ENCODE measurements at places on chromosomes 5 and 9.

- DNase-seq = no peak
These were observed 25.3 kb downstream of the FAM240B start for GRCh38 chr9:38694676-38695075.

DNA sequence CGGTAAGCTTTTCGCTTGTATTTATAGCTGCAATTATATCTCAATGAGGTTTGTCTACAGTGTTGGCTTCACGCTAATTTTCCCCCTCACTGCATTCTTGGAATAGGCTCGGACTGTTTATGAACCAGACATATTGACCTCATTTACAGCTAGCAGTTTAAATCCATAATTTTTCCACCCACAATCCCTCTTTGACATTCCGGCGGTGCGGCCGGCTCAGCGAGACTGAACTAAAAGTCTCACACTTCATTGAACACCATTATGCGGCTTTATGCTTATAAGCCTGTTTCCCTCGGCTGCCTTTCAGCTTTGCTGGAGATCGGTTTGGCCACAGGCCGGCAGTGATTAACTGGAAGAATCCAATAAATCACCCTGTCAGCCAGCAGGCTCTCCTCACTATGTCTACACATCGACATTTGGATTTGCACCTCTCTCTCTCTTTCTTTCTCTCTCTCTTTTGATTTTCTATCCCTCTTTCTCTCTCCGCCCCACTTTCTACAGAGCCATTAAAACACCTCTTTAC lies 315.0 kb upstream of the TLE4 start:
- DNase-seq = peak; percentile 81

DNA sequence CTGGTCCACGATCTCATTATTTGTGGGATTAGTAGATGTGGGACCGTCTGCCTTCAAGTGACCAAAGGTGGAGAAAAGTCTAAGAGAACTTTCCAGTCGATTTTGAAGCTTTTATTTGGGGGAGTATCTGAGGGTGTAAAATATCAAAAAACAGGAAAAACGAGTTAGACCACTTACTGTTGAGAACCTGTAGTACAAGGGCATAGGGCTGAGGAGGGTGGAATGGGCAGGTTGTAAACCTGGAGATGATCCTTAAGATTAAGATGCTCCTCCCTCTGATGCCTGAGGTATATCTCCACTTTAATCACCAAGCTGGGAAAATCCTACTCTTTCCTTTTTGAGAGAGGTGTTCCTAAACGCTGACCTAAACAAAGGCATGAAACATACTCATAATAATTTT lies 32.0 kb upstream of the GTF2H2C start:
- DNase-seq = no peak

DNA sequence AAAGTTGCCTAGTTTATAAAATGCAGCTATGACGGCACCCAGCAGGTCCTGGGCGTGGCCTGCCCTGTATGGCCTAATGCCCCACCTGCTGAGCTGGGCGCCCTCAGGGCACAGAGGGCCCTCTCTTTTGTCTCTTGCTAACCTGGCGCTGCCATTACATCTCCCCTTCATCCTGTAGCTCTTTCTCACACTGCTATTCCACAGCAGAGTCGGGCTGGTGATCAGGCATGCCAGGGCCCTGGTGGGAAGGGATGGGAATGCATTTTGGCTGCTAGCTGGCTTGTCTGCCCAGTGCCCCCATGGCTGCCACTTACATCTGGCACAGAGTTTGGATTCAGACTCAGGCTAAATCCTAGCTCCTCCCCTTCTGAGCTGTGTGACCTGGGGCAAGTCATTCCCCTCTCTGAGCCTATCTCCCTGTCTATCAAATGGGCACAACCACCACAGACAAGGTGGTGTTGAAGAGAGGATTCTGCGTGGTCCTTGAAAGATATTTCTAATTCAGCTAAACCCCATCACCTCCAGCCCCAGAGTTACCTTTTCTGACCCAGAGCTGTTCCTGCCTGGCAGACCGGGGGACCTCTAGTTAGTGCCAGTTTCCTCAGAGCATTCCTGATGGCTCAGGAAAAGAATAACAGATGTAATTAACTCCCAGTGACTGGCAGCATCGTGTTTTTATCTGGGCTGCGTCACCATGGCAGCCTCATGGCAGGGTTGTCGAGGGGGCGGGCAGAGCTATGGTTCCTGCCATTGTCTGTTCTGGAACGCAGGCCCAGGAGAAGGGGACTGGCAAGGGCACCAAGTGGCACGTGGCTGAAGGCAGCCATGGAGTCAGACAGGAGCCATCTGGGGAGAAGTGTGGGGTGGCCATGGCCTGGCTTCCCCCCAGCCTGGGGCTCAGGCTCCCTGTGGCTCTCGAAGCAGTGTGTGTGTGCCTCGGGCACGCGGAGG lies 6.3 kb downstream of the PRR7 start:
- DNase-seq = no peak

- DNase-seq = no peak
These were observed 243.0 kb upstream of the SLC24A2 start for GRCh38 chr9:20031836-20032235.

DNA sequence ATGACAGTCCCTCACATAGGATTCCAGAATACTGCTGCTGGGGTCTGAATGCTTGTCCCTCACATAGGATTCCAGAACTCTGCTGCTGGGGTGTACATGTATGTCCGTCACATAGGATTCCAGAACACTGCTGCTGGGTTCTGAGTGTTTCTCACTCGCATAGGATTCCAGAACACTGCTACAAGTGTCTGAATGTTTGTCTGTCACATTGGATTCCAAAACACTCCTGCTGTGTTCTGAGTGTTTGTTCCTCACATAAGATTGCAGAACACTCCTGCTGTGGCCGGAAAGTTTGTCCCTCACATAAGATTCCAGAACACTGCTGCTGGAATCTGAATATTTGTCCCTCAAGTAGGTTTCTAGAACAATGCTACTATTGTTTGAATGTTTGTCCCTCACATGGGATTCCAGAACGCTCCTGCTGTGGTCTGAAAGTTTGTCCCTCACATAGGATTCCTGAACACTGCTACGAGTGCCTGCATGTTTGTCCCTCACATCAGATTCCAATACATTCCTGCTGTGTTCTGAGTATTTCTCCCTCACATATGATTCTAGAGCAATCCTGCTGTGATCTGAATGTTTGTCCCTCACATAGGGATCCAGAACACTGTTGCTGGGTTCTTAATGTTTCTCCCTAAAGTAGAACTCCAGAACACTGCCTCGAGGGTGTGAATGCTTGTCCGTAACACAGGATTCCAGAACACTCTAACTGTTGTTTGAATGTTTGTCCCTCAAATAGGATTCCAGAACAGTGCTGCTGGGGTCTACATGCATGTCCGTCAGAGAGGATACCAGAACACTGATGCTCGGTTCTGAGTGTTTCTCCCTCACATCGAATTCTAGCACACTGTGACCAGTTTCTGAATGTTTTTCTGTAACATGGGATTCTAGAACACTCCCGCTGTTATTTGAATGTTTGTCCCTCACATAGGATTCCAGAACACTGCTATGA lies 200.4 kb downstream of the FOXD4L6 start:
- no peak for DNase-seq

DNA sequence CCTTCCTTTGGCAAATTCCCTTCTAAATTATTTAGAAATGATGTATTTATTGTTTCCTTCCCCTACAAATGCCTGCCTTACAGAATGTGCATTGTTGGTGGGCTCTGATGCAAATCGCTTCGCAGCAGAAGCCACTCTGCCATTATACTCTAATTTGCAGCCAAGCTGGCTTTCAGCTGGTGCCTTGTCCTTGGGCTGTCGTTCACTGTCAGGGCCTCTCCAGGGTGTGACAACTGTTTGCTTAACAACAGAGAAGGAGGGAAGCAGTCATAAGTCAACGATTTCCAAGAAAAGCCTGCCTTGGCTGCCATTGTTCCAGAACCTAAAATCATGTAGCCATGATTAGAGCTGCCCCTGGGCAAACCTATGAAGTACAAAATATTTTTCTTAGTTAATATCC lies 260.1 kb upstream of the RGMB start:
- DNase-seq = no peak

GRCh38 chr9:2335260-2335659 lies 286.3 kb upstream of the VLDLR start:
- DNase-seq = no peak

DNA sequence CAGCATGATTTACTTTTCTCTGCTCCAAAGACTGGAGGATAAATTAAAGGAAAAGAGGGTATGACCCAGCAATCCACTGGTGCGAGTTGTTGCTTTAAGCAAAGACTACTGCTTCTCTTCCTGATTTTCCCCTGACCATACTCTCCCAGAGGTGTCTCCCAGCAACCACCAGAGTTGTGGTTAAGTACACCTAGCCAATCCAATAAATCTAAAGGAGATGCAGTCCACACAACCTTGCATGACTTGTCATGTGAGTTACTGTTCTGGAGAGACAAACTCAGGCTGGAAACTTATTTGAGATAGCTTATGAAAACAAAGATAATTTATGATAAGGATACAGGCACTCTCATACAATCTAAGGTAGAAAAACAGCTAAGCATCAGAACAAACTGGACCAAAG lies 11.9 kb downstream of the TMC1 start:
- DNase-seq = no peak

DNA sequence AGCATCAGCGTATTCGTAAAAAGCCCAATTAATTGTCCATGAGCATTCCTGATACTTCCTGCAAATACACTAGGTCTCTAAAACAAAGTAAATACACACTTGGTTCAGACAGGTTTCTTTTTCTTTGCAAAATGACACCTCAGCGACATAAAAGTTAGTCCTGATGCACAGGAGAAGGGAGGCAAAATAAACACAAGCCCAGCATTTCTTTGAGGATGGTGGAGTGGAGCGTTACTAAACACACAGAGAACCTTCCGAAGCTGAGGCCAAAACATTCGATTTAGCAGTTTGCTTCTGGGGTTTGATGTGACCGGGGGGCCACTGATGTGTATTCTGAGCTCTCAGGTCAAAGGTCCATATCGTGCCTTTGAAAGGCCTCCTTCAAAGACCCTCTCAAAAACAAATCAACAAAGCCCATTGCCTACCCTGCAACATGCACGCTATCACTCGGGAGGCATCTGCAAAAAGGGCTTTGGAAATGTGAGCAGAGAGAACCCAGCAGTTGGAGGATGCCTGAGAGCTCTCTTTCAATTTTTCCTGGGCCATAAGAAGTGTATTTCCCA lies 268.4 kb upstream of the PANK3 start:
- no peak for DNase-seq

DNA sequence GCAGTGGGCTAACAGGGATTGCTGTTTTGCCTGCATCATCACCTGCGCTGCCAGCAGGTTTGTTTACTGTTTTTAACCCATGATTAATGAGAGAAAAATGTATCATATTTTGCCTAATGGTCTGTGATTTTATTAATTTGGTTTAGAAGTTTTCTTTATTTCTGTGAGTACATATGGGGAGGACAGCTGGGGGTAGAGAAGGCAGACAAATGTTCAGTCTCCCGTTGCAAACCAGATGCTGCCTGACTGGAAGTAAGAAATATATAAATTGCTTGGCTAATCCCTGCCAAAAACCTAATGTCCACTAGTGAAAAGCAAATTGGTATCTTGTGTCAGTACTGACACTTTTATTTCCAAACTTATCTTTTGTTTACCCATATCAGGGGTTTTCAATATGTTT lies 1766.1 kb upstream of the C9orf72 start:
- no peak for DNase-seq

- DNase-seq = no peak
These were observed 173.5 kb upstream of the FOXD4L5 start for GRCh38 chr9:65458465-65458864.

DNA sequence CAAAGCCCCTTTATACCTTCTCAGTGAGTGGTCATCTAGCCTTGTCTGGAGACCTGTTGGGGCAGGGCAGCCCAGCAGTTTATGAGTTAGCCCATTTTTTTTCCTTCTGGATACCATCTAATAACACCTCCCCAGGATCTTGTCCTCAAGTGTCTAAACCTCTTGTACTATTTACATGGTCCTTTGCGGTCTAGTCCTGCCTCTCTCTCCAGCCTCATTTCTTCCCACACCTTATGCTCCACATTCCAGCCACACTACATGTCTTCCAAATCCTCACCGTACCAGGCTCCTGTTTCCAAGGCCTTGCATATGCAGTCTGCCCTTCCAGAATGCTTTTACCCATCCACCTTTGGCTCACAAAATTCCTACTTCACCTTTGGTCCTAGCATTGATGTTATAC lies 77.2 kb downstream of the ADRB2 start:
- no peak for DNase-seq

GRCh38 chr9:108603141-108603540 lies 252.6 kb downstream of the ACTL7B start:
- DNase-seq = no peak

GRCh38 chr9:74373348-74373747 lies 123.8 kb upstream of the RORB start:
- DNase-seq = no peak

DNA sequence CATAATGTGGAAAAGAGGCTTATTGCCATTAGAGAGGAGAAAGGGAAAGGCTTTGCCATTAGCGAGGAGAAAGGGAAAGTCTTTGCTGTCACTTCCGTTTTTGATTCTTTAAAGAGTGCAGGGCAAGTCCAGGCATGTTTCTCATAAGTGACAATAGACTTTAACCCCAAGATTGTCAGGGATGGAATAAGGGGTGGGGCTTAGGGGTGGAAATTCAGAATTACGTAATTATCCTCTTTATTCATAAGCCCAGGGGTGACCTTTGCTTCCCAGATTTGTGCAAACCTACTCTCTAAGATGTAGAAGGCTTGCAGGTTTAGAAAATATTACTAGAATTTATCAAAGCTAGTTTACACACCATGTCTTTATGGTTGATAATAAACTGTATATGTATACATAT lies 2.3 kb upstream of the PLK2 start:
- DNase-seq = no peak

- DNase-seq = no peak
These were observed 74.9 kb upstream of the NIPAL4 start for GRCh38 chr5:157384971-157385709.

DNA sequence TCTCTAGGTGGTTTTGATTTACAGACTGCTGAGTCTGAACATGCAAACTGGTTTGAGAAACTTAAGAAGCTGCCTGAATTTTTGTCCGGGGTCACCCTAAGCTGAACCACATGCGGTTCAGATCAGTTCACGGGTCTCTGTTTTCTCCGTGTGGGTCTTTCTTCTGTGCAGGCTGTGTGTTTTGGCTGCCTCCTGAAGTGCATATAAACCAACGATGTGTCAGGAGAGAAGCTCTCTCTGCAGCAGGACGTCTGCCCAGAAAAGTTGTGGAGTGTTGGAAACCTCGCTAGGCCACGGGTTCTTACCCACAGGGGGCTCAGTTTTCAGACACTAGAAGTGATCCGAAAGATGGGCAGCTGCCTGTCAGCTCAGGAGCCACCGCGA lies 364.2 kb downstream of the IRX2 start:
- DNase-seq = no peak

DNA sequence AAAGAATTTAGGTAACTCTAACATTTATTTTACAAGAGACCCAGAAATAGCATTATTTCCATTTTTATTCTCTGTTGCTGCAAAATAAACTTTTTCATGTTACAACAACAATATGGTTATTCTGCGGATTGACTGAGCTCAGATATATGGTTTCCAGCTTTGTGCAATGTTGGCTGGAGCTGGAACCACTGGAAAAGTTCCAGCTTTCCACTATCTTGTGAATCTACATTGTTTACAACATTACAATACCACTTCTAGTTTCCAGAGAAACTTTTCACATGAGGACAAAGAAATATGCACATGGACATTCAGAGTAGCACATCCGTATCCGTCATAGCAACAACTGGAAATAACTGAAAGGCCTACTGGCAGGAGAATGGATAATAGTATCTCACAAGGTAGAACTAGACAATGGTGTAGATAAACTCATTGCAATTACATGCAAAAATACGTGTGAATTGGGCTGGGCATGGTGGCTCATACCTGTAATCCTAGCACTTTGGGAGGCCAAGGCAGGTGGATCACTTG lies 436.1 kb upstream of the ADAMTS16 start:
- no peak for DNase-seq

Measured in NCI-H2107 (cell line).